ENCODE measurements at places on chromosomes 5 and 9. TPM values are rescaled to one million over a fixed set of nuclear protein-coding genes. Genes with fewer than 3 reads are reported as not detected.

DNA sequence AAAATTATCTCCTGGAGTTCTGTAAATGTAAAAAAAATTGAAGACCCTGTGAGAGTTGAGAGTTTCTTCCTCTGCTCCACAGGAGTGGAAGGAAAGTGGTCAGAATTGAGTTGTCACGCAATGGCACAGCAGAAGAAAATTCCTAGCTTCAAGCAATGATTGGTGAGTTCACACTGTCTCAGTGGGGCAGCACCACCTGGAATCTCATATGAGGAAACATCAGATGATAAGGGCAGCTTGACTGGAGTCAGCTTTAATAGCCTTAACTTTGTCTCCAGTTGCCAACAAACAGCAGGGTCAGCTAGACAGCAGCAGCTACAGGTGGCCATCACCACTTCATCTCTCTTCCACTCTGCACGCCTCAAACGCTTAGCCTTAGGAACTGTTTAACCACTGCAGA is 211.1 kb downstream of the EFNA5 start:
- no peak for DNase-seq

DNA sequence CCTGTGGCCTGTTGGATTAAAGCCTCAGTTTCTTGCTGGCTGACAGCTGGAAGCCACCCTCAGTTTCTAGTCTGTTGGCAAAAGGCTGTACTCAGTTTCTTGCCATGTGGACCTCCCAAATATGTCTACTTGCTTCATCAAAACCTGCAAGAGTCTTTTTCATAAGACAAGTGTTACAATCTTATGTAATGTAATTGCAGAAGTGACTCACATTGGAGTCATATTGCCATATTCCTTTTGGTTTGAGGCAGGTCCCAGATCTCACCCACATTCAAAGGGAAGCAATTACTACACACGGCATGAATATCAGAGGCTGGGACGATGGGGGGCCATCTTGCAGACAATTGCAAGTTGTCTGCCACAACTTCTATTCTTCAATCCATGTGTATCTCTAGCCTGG is 286.7 kb upstream of the IL12B start:
- no peak for DNase-seq

Gene PKN3
- total RNA-seq: 2.4 TPM

Gene GZMA
- total RNA-seq: 1.4 TPM

GRCh38 chr5:172857982-172858381 is 23.9 kb downstream of the ERGIC1 start:
- DNase-seq: no peak

Data from urinary bladder (tissue), 4 donors.